ENCODE measurements at places on chromosomes 12 and 14.

DNA sequence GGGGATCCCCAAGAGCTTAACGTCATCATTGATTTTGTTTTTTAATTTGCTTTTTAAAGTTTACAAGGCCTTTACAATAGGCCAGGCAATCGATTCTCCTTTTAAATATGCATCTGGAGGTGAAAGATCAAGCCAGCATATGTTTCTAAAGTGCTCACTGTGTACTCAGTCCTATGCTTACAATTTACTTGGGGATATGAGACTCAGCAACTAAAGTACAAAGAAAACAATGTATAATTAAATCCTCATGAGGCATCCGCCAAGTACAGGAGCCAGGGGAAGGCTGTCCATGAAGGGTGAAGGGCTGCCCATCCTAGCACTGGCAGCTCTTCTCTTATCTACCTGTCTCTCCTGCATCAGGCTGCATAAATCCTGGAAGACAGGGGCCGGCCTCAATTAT lies 11.8 kb downstream of the CCDC92 start:
- DNase-seq: no peak

GRCh38 chr12:114311974-114312373 lies 94.0 kb downstream of the TBX5 start:
- no peak for DNase-seq

- peak; percentile 65 for DNase-seq
These were observed 8.0 kb upstream of the CERS5 start for GRCh38 chr12:50174971-50175715.

DNA sequence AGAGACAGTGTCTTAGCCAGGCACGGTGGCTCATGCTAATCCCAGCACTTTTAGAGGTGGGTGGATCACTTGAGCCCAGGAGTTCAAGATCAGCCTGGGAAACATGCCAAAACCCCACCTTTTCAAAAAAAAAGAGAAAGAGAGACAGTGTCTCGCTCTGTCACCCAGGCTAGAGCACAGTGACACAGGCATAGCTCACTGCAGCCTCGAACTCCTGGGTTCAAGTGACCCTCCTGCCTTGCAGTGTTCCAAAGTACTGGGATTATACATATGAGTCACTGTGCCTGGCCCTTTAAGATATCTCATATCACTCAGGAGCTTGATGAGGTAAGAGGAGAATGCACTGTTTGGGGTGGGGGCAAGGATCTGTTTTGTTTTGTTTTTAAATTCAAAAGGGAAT lies 48.1 kb upstream of the LTBP2 start:
- DNase-seq: peak; percentile 25

DNA sequence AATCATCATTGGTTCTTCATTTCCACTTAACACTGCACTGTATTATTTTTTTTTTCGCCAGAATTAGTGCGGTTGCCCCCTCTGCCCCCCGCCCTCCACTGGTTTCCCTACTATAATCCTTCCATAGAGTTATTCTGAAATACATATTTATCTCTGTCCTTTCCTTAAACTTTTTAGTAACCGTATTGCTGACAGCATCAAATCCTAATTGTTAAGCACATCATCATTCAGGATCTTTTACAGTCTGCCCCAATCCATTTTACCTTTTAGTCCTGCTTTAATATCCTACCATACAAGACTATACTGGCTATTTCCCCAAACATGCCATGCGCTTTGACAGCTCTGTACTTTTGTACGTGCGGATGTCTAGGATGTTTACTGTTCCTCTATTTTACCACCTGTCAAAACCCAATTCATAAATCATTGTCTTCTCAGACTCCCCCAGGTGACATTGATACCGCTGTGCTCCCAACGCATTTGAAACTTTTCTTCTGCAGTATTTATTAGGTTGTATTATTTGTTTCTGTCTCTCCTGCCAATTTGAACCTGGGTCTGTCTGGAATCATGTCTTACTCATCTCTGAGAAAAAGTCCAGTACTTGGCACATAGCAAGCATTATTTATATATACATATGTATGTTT lies 1.0 kb downstream of the FGFR1OP2 start:
- DNase-seq: peak; percentile 7

GRCh38 chr14:64766430-64767151 lies 62.4 kb downstream of the PLEKHG3 start:
- DNase-seq: no peak

- no peak for DNase-seq
These were observed 545.9 kb upstream of the SEL1L start for GRCh38 chr14:82079553-82079952.

DNA sequence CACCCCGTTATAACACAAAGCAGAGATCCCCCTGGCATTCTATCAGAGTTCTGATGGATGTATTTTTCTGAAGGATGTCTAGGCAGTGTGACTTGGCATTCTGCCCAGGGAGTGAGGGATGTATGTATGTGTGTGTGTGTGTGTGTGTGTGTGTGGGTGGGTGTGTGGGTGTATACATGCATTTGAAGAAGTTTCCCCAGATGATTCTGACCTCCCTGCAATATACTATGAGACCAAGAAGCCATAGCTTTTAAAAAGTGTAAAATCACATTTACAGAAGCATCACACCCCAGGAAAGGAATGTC lies 59.7 kb upstream of the NAP1L1 start:
- DNase-seq: peak; percentile 29

DNA sequence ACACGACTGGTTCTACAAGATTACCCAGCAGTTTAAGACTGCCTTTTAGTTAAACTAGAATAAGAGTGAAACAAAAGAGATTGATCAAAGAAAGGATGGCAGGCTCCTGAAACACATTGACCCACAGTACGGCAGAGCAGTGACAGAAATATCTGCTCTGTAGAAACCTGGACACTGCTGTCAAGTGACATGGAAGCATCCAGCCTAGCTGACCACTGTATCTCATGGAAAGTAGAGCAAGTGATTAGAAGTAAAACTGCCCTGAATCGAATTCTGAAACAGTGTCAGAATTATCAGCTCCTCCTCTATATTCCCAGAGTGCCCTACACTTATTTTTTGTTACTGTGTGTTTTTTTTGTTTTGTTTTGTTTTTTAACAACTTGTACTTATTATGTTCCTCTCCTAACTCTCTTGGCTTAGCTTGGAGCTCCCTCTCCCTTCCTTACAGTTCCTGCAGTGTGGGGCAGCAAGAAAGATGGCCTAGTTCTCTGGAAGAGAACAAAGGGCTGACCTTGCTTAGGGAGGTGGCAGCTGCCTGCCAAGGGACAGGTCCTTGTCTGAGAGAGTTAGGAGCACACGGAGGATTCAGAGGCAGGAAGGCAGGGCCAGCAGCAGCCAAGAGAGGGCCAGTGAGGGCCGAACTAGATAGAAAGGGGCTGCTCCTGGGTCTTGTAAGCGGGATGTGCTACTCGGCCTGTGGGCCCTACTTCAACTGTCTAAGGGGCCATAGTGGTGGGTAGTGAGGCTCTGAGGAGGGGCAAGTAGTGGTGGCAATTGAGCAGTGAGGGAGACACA lies 97.2 kb downstream of the PTPRR start:
- DNase-seq: peak; percentile 8

DNA sequence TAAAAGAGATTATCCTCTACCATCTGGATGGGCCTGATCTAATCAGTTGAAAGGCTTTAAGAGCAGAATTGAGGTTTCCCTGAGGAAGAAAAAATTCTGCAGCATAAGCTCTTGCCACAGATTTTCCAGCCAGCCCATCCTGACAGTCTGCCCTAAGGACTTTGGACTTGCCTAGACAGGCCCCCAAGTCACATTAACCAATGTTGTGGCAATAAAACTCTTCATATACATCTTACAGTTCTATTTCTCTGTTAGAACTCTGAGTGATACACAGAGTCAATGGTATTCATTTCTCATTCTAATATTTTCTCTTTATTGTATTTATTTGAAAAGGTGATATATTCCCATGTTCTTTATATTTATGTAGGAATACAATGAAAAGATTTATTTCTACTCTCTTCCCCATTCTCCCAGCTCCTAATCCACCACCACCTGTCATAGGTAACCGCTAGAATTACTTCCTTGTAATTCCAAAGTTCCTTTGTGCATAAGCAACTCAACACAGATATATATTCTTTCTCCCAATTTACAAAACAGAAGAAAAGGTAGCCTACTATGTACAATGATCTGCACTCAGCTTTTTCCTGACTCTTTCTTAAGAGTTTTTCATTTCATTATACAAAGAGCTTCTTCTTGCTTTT lies 182.1 kb downstream of the CAPZA3 start:
- no peak for DNase-seq

GRCh38 chr12:27213304-27213703 lies 30.8 kb upstream of the STK38L start:
- DNase-seq: no peak

- no peak for DNase-seq
These were observed 2.7 kb downstream of the IRAK4 start for GRCh38 chr12:43761500-43761899.

GRCh38 chr14:74735125-74735524 lies 22.2 kb downstream of the FCF1 start:
- DNase-seq: no peak

- no peak for DNase-seq
These were observed 527.1 kb upstream of the FLRT2 start for GRCh38 chr14:85002846-85003245.

GRCh38 chr12:68831272-68831671 lies 23.3 kb downstream of the MDM2 start:
- no peak for DNase-seq

GRCh38 chr12:1692226-1692625 lies 1.4 kb downstream of the ADIPOR2 start:
- DNase-seq: no peak

DNA sequence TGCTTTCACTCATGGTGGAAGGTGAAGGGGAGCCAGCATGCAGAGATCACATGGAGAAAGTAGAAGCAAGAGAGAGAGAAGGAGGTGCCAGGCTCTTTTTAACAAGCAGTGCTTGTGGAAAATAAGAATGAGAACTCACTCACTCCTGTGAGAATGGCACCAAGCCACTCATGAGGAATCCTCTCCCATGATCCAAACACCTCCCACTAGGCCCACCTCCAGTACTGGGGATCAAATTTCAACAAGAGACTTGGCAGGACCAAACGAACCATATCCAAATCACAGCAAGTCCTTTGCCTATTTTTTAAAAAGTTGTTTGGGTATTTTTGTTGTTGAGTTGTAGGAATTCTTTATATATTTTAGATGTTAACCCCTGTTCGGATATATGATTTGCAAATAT lies 245.9 kb upstream of the ARID2 start:
- no peak for DNase-seq

DNA sequence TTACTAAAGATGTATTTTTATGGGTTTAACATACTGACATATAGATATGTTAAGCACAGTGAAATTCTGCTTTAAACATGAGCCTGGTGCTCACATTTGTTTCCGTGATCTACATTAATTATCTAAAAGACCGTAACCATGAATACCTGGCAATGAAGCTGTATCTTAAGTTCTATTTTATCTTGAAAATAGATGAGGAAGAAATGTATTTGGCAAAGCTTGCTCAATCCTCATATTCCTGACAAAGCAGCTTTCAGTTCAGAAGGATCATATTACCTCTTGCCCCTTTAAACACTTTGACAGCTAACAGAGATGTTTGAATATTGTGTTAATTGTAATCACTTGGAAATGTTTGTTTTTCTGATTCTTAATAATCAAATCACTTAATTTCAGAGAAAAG lies 9.8 kb downstream of the EPYC start:
- no peak for DNase-seq

DNA sequence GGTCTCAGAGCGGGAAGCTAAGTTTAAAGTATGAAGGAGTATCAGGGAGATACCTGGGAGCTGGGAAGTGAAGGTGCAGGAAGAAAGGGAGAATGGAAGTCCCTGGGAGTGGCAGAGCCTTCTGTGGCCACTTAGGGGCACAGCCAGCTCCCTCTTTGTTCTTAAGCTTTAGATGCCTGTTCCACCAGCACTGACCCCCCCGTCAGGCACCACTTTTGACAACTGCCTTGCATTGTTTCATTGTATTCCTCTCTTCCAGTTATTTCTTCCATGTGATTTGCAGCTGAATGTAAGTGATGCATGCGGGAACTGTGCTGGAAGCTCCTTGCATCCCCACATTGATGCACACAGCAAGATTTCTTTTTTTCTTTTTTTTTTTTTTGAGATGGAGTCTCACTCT lies 2.6 kb downstream of the GALNT16 start:
- DNase-seq: no peak

DNA sequence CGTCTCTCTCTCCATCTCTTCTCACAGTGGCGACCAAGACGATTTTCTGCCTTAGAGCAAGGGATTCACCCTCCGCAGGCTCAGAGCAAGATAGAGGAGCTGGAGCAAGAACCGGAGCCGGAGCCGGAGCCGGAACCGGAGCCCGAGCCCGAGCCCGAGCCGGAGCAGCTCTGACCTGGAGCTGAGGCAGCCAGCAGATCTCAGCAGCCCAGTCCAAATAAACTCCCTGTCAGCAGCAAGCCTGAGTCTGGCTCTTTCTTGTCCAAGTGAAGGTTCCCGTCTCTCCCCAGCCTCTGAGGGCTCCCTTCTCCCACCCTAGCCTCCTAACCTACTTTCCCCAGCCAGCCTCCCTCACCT lies 5.9 kb downstream of the LAG3 start:
- DNase-seq: no peak

DNA sequence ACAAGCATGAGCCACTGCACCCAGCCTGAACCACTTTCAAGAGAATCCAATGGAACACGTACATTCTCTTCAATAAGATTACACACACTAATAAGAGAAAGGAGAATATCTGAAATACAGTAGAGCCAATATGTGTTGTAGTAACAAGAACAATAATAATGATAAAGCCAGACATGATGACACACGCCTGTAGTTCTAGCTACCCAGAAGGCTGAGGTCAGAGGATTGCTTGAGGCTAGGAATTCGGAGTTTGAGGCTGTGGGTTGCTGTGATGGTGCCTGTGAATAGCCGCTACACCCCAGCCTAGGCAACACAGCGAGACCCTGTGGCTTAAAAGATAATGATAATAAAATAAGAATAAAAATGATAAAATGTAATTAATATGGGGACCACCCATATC lies 15.6 kb downstream of the APOBEC1 start:
- no peak for DNase-seq

- no peak for DNase-seq
These were observed 97.8 kb downstream of the VRK1 start for GRCh38 chr14:96894966-96895365.

DNA sequence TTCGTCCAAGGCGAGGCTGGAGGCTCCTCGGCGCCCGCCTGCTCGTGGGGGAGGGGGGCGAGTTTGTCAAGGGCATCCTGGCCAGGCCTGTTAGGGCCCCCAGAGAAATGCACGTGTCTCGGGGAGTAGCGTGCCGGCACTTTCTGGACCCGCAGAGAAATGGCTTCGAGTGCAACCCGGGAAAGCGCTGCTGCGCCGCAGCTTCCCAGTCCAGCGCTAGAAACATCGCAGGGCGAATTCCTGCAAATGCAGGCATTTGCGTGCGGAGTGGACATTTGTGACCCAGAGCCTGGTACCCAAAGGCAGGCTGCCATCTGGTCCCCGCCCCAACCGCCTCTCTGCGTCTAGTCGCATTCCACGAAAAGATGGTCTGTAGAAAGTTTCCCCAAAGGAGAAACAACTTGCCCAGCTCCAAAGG lies 756 bp downstream of the LGR5 start:
- no peak for DNase-seq

DNA sequence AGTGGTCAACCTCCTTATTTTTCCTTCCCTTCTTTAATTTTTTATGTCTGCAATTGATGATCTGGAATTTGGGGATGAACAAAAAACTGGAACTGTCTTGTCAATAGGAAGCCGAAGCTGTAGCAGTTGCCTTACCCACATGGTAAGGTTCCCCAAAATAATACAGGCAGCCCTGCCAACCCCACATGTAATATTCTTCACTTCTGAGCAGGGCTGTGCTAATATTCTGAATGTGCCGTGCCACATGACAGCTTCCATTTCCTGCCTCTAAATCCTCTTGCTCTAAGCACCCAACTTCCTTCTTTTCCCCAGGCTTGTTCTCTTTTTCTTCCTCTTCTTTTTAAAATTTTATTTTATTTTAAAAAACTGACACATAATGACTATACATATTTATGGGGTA lies 39.6 kb downstream of the GPATCH2L start:
- DNase-seq: no peak

GRCh38 chr12:575948-576614 lies 87.2 kb downstream of the NINJ2 start:
- peak; percentile 60 for DNase-seq
